Esophagus mucosa (tissue), 1 donor: ENCODE measurements at places on chromosomes 12 and 14.

- ATAC-seq, result no peak
These were observed 70.4 kb downstream of the RCOR1 start for GRCh38 chr14:102662636-102663430.

GRCh38 chr14:74886001-74886400, 4.3 kb downstream of the DLST start:
- ATAC-seq, result no peak

- ATAC-seq, result no peak
These were observed 42.4 kb upstream of the BDKRB2 start for GRCh38 chr14:96162265-96162664.

DNA sequence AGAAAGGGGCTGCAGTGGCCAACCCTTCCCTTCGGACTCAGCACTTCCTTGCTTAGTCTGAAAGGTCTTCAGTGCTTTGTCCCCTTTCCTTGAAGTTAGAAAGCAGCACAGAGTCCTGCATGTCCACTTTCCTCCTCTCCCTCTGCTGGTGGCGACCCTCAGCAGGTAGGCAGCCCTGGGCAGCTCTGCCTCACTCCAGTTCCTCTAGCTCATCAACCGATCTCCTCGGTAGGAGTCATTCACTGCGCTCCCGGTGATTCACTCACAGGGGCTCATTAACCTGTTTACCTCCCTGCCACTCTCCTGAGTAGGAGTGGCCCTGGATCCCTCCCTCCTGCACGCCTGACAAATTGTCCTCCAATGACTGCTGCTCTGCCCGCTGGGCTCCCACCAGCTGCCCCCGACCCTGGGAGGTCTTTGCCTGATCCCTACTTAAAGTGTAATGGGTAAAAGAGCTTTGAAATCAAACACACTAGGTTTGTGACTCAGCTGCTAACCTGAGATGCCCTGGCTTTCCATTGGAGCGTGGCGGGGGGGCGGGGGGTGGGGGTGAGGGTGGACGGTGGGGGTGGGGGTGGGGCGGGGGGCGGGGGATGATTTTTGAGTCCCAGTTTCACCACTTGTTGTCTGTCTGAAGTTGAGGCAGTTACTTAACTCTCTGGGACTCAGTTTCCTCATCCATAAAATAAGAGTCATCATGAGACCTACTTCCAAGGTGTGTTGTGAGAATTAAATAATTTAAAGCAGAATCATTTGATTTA, 4.2 kb downstream of the SCNN1A start:
- ATAC-seq, result peak; percentile 73

- no peak for ATAC-seq
These were observed 24.8 kb upstream of the PCED1B start for GRCh38 chr12:47054659-47055058.

DNA sequence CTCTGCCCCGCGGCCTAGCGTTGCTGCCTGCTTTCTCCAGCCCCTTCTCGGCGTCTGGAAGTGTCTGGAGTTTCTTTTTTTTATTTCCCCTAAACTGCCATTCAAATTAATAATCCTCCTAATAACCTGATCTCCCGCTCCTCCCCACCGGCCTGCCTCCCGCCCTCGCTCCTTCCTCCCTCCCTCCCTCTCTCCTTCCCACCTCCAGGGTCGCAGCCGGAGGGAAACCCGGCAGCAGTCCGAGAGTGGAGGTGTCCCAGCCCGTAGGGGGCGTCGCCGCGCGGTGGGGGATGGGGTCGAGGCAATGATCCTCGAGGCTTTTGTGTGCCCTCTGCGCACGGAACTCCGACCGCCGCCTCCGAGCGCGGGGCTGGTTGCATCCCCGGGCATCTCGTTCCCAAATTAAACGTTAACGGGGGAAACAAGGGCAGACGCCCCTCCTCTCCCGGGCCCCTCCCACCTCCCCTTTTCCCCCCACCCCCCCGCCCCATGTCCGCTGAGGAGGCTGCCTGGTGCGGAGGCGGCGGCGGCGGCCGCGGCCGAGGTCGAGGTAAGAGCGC, 1.0 kb upstream of the SOCS2 start:
- ATAC-seq, result peak; percentile 17

GRCh38 chr14:101362529-101363260, 198.6 kb upstream of the DIO3 start:
- ATAC-seq, result no peak

- ATAC-seq, result peak; percentile 70
These were observed 3.3 kb upstream of the KRT79 start for GRCh38 chr12:52837413-52837741.

DNA sequence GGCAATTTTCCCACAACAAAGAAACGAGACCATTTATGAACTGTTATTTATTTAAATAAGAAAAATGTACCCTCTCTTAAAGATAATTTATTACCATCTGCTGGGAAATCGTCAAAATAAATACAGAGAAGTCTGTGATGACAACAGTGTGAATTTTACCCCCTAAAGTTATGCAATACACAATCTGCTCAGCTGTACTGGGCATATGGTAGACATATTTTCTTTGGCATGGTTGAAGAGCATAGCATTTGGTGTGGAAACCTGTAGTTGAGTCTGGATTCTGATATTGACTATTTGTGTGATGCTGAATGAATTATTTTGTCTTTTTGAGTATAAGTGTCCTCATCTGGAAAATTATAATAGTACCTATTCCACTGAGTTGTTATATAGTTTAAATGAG, 60.0 kb downstream of the CFAP54 start:
- ATAC-seq, result no peak

GRCh38 chr14:68947802-68948201, 31.3 kb downstream of the ACTN1 start:
- peak; percentile 70 for ATAC-seq

GRCh38 chr12:108079721-108080120, 49.4 kb upstream of the WSCD2 start:
- no peak for ATAC-seq

DNA sequence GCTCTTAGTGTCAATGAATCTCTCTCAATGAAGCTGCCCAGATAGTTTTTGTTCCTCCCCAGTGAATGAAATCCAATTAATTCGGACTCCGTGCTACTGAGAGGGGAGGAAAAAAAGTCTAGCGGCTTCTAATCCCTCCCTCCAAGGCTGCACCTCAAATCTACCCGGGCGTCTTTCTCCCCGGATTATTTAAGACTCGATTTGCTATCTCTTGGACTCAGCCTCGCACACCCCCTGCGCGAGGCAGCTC, 134 bp downstream of the DUSP6 start:
- ATAC-seq, result no peak

DNA sequence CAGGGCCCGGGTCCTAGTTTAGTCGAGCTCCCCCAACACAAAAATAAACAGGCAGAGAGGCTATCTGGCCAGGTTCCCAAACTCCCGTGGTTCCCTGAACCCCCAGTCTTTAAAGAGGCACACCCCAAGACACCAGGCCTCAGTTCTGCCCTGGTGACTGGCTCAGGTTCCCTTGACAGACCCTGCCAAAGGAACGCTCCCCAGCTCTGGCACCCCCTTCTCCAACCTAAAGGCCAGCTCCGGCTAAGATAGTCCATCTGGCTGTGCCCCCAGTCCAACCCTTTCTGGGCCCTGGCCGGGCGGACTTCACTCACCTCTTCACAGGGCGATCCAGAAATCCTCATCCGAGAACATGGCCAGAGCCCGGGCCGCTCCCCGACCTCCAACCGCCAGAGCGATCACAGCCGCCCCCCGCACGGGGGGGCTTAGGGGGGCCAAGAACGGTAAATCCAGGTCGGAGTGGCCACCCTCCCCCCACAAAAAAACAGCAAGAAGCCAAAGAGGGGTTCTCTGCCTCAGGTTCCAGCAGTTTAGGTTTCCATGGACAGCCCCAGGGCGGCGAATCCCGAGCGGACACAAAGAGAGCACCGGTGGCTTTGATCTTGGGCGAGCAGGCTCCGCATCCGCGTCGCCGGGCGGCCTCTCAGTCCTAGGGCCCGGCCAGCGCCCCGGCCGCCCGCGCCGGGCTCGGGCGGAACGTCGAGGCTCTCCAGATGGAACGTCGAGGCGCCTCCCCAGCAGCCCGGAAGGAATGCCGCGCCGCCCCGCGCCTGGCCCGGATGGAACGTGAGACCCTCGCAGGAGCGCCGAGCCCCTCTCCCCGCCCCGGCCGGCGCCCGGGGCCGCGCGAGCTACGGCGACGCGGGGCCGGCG, 1.1 kb downstream of the KMT2D start:
- ATAC-seq, result peak; percentile 5

GRCh38 chr12:87305481-87305880, 723.7 kb downstream of the C12orf50 start:
- ATAC-seq, result no peak

GRCh38 chr14:55733599-55733998, 153.6 kb downstream of the KTN1 start:
- no peak for ATAC-seq

GRCh38 chr14:101063121-101063520, 159.6 kb upstream of the RTL1 start:
- no peak for ATAC-seq

- no peak for ATAC-seq
These were observed 67.0 kb upstream of the BEGAIN start for GRCh38 chr14:100654025-100654813.

DNA sequence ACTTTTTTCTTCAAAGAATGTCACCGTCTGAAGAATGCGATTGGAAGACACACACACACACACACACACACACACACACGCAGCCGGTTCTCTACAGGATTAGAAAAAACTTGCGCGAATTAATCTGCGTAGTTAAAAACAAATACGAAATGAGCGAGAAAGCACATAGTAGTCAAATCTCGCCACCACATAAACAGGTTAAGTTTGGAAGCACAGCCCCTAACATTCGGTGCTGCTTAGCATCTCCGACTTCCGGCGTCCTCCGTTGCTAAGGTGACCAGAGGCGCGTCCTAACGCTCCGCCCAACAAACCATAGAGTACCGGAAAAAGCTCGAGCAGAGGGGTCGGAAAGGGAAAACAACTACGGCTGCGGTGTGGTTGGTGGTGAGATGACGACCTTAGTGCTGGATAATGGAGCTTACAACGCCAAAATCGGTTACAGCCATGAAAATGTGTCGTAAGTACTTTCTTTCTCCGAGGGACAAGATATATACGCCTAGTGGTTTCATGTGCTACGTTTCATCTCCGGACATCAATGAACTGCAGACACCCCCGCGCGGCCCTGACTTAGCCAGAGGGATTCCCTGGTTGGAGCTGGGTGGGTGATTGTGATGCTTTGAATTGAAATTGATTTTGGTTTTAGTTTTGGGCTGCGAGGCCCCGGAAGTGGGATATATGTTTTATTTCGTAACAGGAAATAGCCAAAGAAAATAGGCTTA, at the start of gene ACTR6:
Gene ACTR6, plus strand, starts transcription at position 353 of the 719 bp plus-strand sequence. Its CDS starts 37 bp downstream, at position 390.
- ATAC-seq, result peak; percentile 97
